ENCODE measurements at places on chromosomes 7 and 10. TPM values are rescaled to one million over a fixed set of nuclear protein-coding genes. Genes with fewer than 3 reads are reported as not detected.

The NKX2-3 gene
- total RNA-seq = 1.2 TPM

The BICC1 gene
- total RNA-seq = 1.3 TPM

The SFR1 gene
- total RNA-seq = 16.8 TPM

The LIPN gene
- total RNA-seq = not detected

The EBF3 gene
- total RNA-seq = not detected

The IGF2BP3 gene
- total RNA-seq = 74.1 TPM

The C10orf53 gene
- total RNA-seq = not detected

The H2BK1 gene
- not detected for total RNA-seq

The NDUFB8 gene
- 197 TPM for total RNA-seq

The FFAR4 gene
- total RNA-seq = not detected

DNA sequence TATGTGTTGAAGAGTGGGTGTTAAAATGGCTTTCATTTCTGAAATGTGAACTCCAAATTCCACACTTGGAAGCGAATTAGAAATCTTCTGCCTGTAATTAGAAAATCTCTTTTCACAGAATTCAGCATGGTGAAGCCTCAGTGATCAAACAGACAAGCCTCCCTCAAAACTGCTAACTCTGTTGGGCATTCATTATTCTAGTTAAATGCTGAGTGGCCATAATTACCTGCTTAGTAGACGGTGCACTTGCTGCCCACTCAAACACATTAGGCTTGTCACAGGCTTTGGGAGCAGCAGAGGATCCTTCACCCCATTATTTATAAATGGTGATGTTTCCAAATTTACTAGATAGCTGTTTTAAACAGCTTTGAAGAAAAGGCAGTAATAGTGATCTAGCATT lies 177.2 kb upstream of the PCLO start:
- no peak for DNase-seq

DNA sequence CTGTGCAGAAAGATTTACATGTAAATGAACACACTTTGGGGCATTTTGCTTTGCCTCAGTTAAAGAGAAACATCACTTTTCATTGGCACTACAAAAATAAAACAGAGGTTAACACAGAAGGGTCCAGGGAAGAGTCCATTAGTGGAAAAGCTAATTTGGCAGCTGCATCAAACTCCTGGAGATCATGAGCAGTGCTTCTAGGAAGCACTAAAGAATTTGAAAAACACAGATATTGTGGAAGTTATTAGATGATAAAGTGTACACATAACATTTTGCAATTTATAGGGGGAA lies 161.2 kb downstream of the LRRTM3 start:
- DNase-seq = no peak

DNA sequence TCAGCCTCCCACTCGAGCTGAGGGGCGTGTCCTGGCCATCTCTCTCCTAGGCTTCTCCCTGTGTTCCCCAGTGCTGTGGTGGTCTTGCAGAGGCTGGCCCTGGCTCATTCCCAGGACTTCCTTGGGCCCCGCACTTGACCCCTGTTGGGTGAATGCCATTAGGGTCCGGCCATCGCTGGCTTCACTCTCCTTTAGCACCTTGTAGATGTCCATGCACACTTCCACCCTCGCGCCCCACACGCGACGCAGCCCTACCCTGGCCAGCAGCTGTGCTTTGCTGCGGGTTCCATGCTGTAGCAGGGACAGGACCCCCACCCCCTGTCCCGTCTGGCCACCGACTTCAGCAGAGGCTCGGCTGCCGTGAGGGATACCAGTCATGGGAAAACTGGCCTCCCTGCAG lies 46.3 kb downstream of the PITRM1 start:
- DNase-seq = no peak

- DNase-seq = no peak
These were observed 78.4 kb upstream of the CACNA2D1 start for GRCh38 chr7:82521906-82522445.

DNA sequence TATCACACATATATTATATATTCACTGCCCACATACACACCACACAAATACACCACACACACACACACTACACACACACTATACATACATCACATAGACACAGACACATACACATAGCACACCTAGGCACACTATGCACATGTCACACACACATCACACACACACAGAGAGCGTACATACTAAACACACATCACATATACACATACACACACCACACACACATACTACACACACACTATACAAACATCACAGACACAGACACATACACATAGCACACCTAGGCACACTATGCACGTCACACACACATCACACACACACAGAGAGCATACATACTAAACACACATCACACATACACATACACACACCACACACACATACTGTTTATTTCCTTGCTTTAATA lies 165.5 kb downstream of the KCNMA1 start:
- DNase-seq = no peak

DNA sequence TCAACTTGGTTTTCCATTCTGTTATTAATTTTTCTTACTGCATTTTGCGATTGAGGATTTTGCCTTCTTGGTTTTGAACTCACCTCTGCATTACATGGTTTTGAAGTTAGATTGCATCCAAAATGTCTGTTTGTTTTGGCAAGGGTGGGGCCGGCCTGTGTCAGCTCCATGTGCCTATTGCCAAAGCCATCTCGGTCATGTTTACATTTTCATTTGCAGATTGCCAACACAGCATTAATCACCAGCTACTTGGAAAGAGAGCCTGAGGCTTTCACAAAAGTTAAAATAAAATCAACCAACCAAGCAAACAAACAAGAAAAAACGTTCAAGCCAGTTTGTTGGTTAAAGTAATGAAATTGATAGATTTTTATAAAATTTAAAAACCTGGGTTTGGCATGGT lies 695.8 kb downstream of the TYW1 start:
- peak; percentile 43 for DNase-seq

GRCh38 chr7:6392712-6393666 lies 54.8 kb downstream of the DAGLB start:
- peak; percentile 93 for DNase-seq

- no peak for DNase-seq
These were observed 78.4 kb upstream of the UNC5B start for GRCh38 chr10:71133710-71134686.

- DNase-seq = no peak
These were observed 218.4 kb downstream of the GRM8 start for GRCh38 chr7:127034186-127034806.

GRCh38 chr7:121279822-121280221 lies 49.0 kb upstream of the WNT16 start:
- no peak for DNase-seq

DNA sequence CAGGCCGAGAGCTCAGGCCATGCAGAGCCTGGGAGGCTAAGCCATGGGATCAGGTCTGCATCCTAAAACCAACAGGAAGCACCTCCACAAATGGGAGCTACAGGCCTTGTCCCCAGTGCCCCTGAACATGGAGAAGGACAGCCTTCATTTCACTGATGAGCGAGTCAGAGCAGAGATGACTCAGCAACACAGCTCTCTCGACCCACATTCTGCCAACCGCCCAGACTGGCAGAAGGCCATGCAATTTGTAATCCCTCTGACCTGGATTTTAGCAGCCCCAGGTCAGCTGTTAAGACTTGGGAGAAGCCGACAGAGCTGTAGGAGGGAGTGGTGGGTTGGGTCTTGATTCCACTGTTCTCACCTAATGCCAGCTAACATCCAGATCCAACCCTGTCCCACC lies 25.5 kb downstream of the VOPP1 start:
- DNase-seq = peak; percentile 95

- DNase-seq = no peak
These were observed 37.6 kb downstream of the SLC37A3 start for GRCh38 chr7:140360697-140361229.

- peak; percentile 63 for DNase-seq
These were observed 717 bp downstream of the CNPY4 start for GRCh38 chr7:100119970-100120732.

GRCh38 chr10:128956149-128956548 lies 510.9 kb upstream of the MGMT start:
- DNase-seq = no peak

- no peak for DNase-seq
These were observed 11.9 kb upstream of the PTPN12 start for GRCh38 chr7:77525231-77525630.

- DNase-seq = no peak
These were observed 207.8 kb downstream of the DIP2C start for GRCh38 chr10:481628-482027.

- DNase-seq = no peak
These were observed 60.7 kb upstream of the FOXK1 start for GRCh38 chr7:4621396-4621795.

DNA sequence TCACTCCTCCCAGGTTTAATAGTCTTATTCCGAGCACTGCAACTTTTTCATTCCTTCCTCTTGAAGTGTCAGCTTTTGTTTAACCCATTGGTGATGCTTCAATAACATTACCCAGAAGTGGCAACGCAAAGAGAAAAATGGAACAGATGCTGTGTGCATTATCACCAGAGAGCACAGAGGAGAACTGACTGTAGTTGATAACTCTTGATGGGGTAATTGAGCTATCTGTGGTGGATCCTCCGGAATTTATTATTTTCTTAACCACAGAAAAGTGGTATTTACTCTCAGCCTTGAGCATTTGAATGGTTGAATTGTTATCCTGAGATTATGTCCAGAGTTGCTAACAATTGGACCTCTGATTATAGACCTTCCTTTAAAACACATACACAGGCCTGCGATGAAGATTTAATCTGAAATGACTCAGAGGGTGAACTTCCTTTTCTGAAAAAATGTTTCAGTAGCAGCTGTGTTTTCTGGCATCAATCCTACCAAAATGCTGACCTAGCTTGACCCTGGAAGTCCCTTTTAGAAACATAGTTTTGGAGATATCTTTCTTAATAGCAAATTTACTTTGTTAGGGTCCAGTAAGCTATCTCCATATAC lies 1584.4 kb upstream of the LRRTM3 start:
- peak; percentile 86 for DNase-seq

GRCh38 chr7:159175792-159176191 lies 31.1 kb upstream of the VIPR2 start:
- DNase-seq = no peak

DNA sequence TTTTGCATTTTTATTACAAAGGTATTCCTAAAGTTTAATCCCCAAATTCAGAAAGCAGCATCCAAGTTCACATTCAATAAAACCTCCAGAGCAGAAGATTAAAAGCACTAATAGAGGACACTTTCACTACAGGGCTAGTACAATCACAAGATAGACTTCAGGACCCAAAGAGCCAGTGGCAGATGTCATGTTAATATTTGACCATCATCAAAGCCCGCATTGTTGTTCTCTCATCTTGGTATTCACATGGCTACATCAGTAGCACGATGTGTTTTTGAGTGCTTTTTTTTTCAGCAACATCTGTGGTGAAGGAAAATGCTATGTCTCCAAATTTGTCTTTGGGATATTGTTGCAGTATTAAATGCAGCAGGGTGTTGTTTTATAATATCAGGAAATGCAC lies 134.3 kb downstream of the ARL4A start:
- DNase-seq = no peak

- DNase-seq = no peak
These were observed 21.0 kb upstream of the C10orf90 start for GRCh38 chr10:126691456-126691855.

DNA sequence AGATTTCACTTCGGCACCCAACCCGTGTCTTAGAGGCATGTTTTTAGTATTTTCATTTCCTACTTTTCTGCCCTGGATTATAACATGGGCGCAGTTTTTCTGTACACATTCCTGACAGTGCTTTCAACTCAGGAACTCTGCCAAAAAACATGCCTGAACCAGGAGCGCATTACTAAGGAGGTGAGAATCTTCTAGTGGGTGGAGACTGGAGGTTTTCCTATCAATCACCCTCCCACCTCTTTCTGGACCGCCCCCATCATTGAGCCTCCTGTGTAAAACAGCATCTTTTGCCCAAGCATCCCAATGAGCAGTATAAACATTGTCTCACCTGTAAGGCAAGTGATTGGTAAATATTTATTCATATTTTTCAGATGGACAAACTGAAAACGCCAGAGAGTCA lies 53.2 kb downstream of the STK17A start:
- DNase-seq = peak; percentile 84

- DNase-seq = peak; percentile 25
These were observed 135.5 kb downstream of the ALOX5 start for GRCh38 chr10:45509491-45509890.

GRCh38 chr10:59006511-59007306 lies 169.7 kb upstream of the PHYHIPL start:
- peak; percentile 62 for DNase-seq

- no peak for DNase-seq
These were observed 48.8 kb upstream of the CAMK2B start for GRCh38 chr7:44374007-44374763.

DNA sequence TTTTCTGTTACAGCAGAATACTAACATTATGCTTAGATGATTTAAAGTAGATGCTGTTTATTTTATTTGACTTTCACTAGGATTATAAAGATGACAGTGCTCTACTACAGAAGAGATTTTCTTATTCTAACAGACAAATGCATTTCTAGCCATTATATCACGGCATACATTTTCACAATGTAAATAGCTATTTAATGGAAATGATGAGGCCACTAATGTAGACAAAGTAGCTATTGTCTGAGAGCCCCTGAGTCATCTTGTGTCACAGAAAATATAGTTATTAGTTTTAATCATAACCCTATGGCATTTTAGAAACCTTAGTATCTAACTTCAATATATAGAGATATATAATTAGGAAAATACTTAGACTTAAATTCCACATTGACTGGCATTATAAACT lies 158.0 kb upstream of the AHR start:
- DNase-seq = no peak

- no peak for DNase-seq
These were observed 379.1 kb downstream of the TCERG1L start for GRCh38 chr10:130932326-130933007.

DNA sequence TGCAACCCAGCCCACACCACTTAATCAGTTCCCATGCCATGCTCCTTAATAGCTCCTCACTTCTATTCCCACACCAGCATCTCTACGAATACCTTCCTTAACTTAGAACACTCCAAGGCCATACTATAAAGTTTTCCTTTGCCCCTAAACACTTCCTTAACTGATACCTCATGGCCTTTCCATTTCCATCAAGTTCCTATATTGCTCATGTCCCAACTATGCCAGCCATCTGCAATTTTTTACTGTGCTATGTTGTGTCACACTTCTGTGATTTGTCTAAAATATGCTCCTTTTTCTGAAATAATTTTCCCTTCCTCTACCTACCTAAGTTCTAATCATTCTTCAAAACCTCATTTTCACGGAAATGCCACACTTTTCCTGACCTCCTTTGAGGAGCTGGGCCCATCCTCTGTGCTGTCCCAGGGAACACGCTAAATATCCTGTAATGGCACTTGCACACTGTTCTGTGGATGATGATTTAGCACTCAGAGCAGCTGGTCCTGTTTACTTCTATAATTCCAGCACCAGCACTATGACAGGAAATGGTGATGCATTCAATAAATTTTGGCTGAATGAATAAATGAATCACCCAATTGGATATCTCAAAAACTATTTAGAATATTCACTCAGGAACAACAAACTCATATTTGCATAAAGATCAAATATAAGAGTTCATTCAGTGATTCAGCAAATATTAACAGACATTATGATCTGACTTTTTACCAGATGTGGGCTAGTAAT lies 266.5 kb upstream of the HGF start:
- DNase-seq = peak; percentile 6

DNA sequence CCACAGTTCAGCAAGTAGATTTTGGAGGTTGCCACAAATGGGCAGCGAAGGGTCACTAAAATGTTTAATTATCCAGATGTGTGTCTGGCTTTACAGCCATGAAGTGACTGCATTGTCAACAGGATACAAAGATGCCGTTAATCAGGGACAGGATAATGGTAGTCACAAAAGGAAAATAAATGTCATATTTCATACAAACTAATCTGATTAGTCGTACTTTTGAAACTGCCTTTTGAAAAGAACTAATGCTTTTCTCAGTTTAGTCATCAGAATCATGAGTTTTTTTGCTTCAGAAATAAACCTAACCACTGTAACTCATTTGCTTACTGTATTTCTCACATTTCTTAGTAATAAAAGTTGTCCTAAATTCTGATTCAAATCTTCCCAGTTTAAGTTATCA lies 22.2 kb upstream of the WNT16 start:
- DNase-seq = no peak
